Neural crest cell (in vitro differentiated cells): ENCODE measurements at places on chromosomes 6 and 20. TPM values are rescaled to one million over a fixed set of nuclear protein-coding genes. Genes with fewer than 3 reads are reported as not detected.

GRCh38 chr6:45815466-45816125, 200.1 kb downstream of the CLIC5 start:
- DNase-seq: no peak

DNA sequence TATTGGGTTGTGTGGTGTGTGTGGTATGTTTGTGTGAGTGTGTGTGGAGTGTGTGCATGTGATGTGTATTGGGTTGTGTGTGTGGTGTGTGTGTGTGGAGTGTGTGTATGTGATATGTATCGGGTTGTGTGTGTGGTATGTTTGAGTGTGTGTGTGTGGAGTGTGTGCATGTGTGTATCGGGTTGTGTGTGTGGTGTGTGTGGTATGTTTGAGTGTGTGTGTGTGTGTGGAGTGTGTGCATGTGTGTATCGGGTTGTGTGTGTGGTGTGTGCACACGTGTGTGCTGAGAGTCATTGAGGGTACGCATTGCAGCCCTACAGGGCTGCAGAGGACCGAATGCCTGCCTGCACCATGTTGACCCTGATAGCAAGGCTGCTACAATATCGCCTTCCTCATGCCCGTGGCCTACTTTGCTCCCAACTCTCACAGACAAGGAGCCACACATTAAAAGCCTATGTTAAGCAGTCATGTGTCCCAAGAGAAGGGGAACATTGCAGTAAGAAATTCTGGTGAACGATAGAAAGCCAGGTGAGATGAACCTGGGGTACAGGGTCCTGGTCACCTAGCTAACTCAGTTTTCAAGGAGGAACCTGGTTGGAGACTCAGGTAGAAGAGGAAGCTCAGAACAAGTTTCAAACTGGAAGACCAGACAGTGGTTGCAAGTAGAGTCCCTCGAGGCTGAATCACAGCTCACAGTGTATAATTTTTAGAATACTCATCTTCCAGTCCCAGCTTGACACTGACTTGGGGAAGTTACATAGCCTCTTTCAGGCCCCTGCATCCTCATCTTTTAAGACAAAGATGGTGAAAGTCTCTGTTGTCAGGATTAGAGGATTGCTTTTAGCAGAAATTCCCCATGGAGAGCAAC, 45.7 kb upstream of the TMEM170B start:
- no peak for DNase-seq

GRCh38 chr6:81734081-81734480, 18.4 kb downstream of the TENT5A start:
- DNase-seq: no peak

GRCh38 chr6:70651326-70651905, 16.3 kb upstream of the SMAP1 start:
- DNase-seq: no peak

DNA sequence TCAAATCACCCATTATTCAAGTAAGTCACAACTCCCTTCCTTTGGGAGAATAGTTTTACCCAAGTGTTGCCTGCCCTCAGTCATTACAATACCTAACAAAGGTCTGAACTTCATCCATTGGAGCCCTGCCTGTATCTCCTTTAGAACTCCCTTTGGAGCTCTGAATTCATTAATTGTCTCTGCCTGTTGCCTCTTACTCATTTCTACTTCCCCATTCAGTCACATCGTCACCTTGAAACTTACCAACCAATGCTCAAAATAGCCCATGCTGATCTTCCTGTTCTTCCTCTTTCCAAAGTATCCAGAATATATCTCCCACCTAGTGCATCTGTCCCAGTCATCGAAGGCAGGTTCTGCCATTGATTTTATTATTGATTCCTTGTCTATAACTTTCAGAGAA, 120.7 kb upstream of the ADGRF1 start:
- DNase-seq: no peak

DNA sequence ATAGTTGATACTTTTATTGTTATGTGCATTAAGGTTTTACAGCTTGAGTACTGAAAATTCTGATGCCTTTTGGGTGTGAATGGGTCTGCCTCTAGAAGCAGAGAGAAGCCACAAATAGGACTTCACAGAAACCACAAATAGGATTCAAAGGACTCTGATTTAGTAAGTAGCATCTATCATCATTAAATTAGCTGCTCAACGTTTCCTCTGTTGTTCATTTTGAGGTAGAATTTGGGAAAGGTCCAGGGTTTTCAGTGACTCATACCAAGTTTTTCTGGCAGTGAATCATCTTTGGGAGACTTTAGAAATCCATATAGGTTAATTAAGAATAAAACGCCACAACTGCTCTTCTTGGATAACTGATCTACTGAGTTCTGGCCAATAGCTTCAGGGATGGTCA, 105.1 kb downstream of the PHF3 start:
- DNase-seq: no peak

- DNase-seq: no peak
These were observed 8.0 kb upstream of the LAMP5 start for GRCh38 chr20:9506280-9506821.

DNA sequence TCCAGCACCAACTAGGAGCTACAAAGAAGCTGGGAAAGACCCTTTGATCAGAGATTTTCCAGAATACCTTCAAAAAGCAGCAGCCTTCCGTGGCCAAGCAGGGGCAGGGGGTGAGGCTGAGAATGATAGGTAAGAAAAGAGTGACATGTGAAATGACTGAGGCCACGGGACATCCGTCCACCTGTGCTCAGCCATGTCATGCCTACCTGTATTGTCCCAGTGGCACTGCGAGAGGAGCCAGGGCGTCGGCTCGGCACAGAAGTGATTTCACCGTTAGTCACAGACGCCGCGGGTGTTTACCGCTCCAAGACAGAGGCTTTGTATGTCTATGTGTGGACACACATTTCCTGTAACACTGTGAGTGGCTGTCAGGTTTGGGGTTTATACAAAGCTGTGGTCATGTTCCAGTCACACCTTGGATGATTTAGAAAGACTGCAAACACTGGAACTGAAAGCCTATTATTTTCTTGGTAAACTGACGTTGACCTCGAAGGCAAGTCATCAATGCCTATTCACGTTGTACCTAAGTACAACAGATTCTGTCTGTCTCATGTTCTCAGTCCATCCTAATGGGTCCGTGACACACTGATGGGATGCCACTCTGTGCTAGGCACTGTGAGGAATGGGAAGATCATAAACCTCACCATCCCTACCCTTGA, 32.1 kb upstream of the JAG1 start:
- DNase-seq: no peak

- no peak for DNase-seq
These were observed 228.7 kb upstream of the RREB1 start for GRCh38 chr6:6878887-6879585.

DNA sequence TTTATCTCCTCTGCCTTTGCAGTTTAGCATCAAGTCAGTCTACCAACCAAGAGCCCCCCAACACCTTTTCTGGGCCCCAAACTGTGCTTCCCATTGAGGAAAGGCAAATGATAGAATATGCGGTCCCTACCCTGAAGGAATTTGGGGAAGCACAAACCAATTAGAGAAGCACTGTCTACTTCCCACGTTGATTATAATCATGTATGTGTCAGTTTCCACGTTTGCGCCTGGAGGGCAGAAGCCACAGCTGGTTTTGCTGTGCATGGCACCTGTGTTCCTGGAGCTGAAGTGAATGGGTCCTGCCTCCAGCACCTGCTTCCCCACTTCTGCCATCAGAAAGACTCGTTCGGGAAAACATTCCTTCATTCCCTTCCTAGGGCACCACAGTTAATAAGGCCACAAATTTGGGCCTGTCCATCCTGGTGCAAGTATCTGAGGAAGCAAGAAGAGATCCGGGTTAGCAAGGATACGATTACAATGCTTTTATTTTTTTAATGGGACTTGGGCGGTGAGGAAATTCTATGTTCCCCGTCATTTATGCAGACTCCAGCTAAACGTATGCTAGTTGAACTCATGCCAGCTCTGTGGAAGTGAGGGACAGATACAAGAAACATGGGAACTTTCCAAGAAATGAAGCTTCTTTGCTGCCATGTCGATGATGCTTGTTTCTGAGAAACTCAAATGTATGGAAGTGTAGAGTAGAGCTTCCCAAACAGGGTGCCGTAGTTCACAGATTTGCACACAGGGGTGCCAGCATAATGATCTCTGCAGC, 333.5 kb downstream of the NRN1 start:
- DNase-seq: no peak

DNA sequence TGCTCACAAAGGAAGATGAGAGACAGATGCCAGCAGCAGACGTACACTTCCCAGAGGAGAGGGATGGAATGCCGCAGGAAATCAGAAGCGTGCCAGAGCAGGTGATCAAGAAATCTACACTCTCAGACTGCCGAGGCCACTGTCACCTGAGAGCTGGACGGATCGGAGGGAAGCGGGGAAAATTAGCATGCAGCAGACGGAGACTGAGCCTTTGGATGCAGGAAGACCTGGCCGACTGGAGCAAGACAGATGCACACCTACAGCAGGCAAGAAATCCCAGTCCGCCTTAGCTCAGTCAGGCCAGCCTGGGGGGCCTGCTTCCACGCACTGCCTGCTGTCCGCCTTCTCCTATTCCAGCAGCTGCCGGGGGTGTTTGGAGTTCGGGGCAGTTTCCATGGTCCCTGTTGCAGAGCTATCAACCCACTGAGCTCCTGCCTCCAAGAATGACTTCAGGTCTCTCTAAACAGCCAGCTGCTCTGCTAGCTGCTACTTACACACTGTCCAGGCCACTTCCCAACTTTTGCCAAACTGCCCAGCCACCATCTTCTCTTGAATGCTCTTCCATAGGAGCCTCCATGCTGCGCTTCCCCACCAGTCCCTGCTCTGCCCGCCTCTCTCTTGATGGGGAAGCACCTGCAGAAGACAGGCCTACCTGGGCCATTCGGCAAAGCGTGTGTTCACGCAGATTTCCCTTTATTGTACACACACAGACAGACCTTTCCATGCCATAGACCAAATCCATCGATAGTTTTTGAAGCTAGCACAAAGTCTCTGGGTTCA, 368.5 kb downstream of the ZFAND3 start:
- no peak for DNase-seq

GRCh38 chr6:140178520-140178919, 804.1 kb upstream of the CITED2 start:
- no peak for DNase-seq

DNA sequence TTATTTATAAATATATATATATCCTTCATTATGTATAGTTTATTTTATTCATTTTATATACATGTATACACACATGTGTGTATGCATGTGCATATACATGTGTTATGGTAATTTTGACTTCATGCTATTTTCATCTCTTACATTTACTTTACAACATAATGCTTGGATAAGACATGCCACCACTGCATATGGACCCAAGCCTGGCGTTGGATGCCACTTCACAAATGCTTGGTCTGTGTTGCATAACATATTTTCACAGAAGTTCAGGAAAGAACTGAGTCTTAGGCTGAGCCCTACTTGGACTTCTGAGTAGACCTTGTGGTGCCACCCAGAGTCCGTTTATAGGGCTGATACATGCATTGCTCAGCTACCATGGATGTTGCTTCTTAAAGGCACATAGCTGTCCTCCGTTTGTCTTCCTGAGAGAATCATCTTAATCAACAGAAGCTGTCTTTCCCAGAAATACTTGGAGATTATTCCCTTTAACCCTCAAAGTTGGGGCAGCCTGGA, 337.8 kb downstream of the BTBD3 start:
- DNase-seq: no peak

DNA sequence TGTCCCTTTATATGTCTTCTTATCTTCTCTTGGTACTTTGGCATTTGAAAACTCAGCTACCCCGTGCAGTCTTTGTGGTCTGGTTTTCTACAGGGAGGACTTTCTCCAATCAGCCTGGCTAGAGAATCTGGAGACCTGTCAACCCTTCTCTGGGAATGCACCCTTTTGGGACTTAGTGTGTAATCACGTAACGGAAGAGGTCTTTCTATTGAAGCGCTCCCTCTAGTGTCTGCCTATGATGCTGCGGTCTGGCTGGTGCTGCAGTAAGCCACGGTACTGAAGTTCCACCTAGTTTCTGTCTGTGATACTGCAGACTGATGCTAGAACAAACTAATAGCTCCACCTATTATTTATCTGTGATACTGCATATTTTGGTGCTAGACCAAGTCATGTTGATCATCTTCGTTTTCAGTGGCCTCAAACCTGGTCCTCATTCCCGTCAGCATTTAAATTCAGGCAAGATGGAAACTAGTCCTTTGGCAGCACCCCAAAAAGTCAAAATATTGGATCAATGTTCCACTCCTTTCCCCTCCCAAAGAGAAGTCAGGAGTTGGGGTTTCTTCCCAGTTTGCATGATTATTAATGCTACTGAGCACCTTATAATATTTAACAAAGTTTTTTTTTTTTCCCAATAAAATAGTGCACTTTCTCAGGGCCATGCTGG, 12.5 kb upstream of the SIRPB2 start:
- peak; percentile 65 for DNase-seq

DNA sequence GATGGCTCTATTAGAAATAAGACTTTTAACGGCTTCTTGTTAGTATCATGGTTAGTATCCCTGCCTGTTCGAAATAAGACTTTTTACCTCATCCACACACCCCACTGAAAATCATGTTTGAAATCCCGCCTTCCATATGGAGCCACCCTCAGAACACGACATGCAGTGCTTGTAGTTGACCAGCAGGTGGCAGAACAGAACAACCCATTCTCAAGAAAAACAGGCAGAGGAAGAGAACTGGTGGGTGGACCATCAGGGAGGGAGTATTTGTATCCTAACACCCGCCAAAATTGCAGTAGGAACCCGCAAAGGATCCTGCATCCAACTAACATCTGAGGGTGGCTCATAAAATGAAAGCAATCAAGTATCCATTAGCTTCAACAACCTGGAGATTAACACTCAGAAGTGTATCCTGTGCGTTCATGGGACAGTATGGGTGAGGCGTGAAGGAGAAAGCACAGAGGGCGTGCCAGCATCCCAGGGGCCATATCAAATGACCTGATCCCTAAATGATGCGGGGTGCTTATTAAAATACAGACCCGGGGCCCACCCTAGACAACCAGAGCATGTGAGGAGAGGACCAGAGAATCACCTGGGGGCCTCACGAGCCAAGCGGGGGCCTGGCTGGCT, 89.6 kb upstream of the NHSL1 start:
- DNase-seq: peak; percentile 69

DNA sequence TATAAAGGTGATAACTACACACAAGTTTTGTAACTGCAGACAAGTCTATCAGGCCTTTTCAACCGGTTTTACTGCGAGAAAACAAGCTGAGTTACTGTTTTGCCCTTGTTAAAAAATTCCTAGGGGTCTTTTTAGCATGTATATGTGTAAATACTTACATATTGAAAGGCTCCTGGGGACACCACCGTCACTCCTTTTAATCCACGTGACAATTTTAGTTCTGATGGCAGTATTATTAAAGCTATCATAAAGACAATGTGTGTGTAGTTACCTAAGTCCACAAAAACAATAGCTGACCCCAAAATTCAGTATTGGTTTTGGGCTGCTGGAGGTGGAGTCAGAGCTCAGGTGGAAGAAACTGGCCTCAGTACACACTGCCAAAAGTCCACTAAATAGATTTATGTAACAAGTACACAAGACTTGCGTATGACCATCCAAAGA, 41.3 kb upstream of the HFE start:
- no peak for DNase-seq

GRCh38 chr6:105911106-105911629, 175.0 kb upstream of the PRDM1 start:
- no peak for DNase-seq

BPI gene
- total RNA-seq: not detected in 2 replicates

OR2B6 gene
- total RNA-seq: not detected in 2 replicates

SYTL3 gene
- 0.20 and 0.28 TPM in 2 replicates for total RNA-seq

SCRT2 gene
- 3.7 and 4.1 TPM in 2 replicates for total RNA-seq

MEP1A gene
- not detected in 2 replicates for total RNA-seq

ZFP57 gene
- total RNA-seq: not detected in 2 replicates

WFDC12 gene
- not detected in 2 replicates for total RNA-seq
